GM23248 (cell line): ENCODE measurements at places on chromosomes 1 and 21.
A peak's percentile ranks its signal among the peaks of the same experiment; 100 is the strongest.

DNA sequence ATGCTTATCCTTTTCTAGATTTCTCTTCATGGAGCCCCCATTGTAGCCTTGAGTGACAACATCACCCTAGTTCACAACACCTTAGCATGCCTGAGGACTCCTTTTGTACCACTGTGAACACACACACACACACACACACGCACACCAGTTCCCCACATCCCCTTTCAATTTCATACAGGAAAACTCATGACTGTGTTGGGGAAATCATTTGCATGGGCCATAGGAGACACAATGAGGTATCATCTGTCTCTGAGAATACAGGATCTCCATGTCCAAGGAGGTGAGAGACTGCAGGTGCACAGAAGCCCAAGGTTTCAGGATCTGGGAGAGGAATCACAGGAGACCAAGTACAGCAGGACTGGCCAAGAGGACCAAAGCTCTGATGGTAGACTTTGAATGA, 119.7 kb downstream of the TPTE start:
- DNase-seq, result no peak

- no peak for DNase-seq
Observed at GRCh38 chr1:54027848-54028247, 9.9 kb upstream of the LDLRAD1 start.

- peak; percentile 94 for DNase-seq
Observed at GRCh38 chr1:163069142-163069541, at the start of gene RGS4. Gene RGS4, plus strand, starts transcription at chr1:163069361. Its CDS starts 124 bp downstream, at chr1:163069485.

- no peak for DNase-seq
Observed at GRCh38 chr1:48903291-48903690, 126.6 kb upstream of the BEND5 start.

GRCh38 chr1:6569033-6569432, 10.8 kb upstream of the ZBTB48 start:
- no peak for DNase-seq

- no peak for DNase-seq
Observed at GRCh38 chr1:213998785-213999184, 11.0 kb downstream of the PROX1 start.

DNA sequence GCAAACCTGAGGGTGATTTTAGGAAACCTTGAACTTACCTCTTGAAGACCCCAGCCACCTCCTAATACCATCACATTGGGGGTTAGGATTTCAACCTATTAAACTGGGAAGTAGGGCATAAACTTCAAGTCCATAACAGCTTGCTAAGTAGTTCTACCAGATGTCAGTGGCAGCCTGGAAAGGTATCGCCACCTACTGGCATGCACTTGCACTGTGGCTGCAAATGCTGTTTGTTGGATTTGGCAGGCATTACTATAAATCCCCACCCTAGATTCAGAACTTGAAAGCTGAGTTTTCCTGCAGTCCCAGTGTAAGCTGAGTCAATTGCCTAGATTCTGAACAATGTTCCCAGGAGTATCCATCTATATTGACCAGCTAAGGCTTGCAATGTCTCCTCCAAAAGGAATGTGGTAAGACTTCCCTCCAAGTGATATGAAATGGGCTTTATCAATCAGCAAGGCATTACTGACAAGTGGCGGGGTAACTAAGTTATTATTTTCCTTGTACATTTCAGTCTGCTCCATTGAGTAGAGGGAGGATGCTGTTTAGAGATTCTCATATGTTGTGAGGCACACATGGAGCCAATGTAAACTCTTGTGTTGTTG, 474.5 kb downstream of the PTPRC start:
- peak; percentile 65 for DNase-seq

- DNase-seq, result no peak
Observed at GRCh38 chr1:5349526-5349925, 642.7 kb downstream of the NPHP4 start.

GRCh38 chr1:224168859-224169380, 14.1 kb upstream of the DEGS1 start:
- DNase-seq, result peak; percentile 66

GRCh38 chr1:113128116-113128515, 55.1 kb downstream of the LRIG2 start:
- no peak for DNase-seq

- no peak for DNase-seq
Observed at GRCh38 chr1:220182656-220183055, 88.7 kb downstream of the IARS2 start.
